ENCODE measurements at places on chromosomes 5 and 9. TPM values are rescaled to one million over a fixed set of nuclear protein-coding genes. Genes with fewer than 3 reads are reported as not detected.

The SPATA31A7 gene
- not detected for total RNA-seq

The EXOSC3 gene
- 60.8 TPM for total RNA-seq

The SPATA31A3 gene
- total RNA-seq: not detected

The SLIT3 gene
- 48.5 TPM for total RNA-seq

The BTNL3 gene
- 0.71 TPM for total RNA-seq

The TNFSF8 gene
- 1.9 TPM for total RNA-seq

The CCIN gene
- total RNA-seq: not detected

The FAT2 gene
- 0.57 TPM for total RNA-seq

The ASPN gene
- 18.9 TPM for total RNA-seq

The MARCOL gene
- total RNA-seq: not detected

The PIK3R1 gene
- total RNA-seq: 222 TPM

The SPOCK1 gene
- total RNA-seq: 4.5 TPM

The PCDHA7 gene
- total RNA-seq: 0.17 TPM

The AGXT2 gene
- total RNA-seq: not detected

The FYB1 gene
- total RNA-seq: 31.2 TPM

The FAM170A gene
- not detected for total RNA-seq

The HMCN2 gene
- total RNA-seq: 5.2 TPM

The MZB1 gene
- total RNA-seq: 12.2 TPM
